Stimulated activated CD4-positive, alpha-beta T cell treated with anti-CD3 and anti-CD28 coated beads, Interleukin-15, amount 100 ng/mL, for 1 hour (primary cell): ENCODE measurements at places on chromosomes 12 and 14.

- no peak for DNase-seq
Measured at GRCh38 chr14:66999978-67000377, 189.3 kb upstream of the GARIN2 start.

GRCh38 chr12:96400631-96401075, 414 bp upstream of the CDK17 start:
- no peak for DNase-seq

DNA sequence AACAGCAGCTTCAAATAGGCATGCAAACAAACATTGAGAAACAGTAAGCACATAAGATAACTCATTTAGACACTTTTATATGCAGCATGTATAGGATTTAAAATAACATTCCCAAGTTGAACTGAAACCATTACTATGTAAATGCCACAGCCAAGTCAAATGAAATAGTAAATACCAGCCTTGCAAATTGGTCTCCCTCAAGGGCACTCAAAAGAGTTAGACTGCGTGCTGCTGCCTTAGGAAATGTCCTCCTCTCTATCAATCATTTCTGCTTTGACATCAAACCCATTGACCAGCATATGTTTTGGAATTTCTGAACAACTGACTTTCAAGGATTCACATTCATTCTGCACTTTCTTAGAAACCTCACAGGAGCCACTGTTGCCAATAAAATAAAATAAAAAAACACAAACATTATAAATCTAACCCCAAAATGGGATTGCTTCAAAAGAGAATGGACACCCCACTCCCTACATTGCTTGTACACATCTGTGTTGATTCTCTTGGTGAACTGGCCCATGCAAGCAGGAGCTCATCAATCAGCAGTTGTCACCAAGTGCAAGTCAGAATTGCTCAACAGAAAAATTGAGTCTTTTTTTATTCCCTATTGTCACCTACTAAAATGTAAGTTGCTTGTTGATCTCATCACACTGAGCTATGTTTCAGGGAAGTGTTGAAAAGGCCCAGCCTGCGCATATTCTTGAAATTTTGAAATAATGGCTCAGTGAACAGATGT, 256.2 kb downstream of the DAD1 start:
- DNase-seq = no peak

DNA sequence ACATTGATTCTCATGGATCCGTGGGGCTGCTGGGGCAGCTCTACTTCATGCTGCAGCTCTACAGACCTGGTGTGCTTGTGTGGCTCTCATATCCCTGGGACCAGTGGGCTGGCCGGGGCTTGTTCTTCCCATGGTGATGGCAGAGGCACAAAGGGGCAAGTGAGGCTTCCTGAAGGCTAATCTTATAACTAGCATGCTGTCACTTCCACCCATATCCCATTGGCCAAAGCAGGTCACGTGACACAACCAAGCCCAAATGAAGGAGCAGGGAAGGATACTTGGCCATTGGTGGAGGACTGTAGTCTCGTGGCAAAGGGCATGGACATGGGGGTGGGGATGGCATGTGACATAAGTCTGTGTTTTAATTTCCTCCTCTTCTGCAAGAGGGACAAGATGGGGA, 9.9 kb downstream of the PLBD2 start:
- DNase-seq = no peak

GRCh38 chr14:50928002-50928635, 16.2 kb downstream of the PYGL start:
- no peak for DNase-seq

DNA sequence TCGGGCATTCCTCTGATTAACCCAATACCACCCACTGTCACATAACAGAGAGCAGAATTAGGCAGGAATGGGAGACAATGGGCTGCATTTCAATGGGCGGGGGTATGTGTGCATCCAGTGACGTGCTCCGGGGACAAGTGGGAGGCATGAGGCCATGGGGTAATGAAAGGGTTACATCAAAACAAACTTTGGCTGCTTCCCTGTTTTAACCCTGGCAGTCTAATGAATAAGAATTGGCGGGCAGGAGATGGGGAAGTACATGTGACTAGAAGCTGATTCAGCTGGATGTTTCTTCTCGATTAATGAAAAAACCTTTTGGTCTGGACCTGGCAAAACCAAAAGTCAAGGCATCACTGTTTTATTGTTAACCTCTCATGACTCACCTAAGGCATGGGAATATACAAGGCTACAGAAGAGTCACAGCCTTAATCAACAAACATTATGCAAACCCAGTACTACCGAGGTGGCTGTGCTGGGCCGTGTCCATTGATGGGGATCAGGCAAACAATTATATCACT, 44.2 kb downstream of the SOCS2 start:
- DNase-seq = no peak

DNA sequence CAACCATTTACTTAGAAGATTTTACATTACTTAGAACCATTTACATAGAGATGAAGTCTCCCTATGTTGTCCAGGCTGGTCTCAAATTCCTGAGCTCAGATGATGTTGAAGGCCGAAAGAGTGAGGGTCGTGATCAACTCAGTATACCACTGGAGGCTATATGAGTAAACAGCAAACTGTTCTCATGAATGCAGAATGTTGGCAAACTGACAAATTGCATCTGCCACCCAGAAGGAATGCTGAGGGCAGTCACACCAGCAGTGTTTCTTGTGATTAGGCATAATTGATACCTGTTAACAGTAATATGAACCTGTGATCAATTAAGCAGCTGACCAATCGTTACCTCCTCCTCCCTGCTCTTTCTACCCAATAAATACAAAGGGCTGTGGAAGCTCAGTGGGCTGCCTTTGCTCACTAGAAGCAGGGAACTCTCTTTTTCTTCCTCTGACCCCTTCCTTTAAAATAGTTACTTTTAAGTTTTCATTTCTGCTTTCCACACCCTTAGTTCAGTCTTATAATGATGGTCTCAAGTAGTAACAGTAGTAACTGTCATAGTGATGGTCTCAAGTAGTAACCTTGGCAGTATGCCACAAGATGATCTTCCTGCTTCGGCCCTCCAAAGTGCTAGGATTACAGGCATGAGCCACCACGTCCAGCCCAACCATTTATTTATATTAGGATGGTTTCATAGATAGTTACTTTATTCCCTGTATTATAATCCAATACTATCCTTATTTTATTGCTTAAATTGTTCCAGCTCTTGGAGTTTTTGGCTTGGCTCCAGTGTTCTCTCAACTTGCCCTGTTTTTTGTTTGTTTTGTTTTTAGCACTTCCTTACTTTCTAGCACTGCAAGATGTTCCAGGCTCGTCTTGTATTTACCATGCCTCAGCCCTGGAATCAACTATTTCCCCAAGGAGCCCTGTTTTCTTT, 25.8 kb downstream of the LIMA1 start:
- DNase-seq = no peak

- no peak for DNase-seq
Measured at GRCh38 chr14:90522571-90523191, 125.9 kb downstream of the CALM1 start.

GRCh38 chr12:21828136-21828775, 53.8 kb upstream of the KCNJ8 start:
- no peak for DNase-seq

GRCh38 chr12:6215932-6216494, 15.8 kb downstream of the CD9 start:
- DNase-seq = no peak

DNA sequence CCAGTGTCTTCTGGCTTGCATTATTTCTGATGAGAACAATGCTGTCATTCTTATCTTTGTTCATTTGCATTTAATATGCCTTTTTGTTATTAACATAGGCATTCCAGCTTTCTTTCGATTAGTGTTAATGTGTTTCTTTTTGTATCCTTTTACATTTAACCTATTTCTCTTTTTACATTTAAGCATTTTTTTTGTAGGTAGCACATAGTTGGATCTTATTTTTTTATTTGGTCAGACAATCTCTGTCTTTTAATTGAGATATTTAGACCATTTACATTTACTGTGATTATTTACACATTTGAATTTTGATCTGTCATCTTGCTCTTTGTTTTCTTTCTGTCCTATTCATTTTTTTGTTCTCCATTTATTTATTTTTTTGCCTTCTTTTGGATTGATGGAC, 14.5 kb upstream of the KIF26A start:
- DNase-seq = no peak

DNA sequence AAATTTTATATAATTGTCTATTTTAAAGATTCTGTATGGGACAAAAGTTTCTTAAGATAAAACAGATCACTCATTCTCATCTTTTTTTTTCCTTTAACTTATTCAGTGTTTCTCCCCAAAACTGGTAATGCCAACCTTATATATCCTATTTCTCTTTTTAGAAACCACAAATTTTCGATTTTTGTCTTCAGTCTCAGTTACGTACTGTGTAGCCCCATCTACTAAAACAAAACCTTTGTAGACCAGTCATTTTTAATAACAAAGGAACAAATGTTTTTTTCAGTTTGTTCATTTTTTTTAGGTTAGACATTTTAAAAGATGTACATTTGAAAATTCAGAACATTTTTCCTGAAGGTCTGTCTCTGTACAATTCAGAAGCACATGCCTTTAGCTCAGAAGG, 18.2 kb downstream of the PNMA1 start:
- DNase-seq = no peak

DNA sequence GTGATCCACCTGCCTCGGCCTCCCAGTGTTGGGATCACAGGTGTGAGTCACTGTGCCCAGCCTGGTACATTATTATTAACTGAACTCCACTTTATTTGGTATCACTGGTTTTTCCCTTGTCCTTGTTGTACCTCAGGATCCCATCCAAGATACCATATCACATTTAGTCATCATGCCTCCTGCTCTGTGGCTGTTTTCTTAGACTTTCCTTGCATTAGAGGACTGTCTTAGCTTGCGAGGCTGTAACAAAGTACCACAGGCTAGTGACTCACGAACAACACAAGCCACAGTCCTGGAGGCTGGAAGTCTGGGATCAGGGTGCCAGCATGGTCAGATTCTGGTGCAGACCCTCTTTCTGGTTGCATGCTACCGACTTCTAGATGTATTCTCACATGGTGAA, 12.2 kb downstream of the KLC1 start:
- no peak for DNase-seq

DNA sequence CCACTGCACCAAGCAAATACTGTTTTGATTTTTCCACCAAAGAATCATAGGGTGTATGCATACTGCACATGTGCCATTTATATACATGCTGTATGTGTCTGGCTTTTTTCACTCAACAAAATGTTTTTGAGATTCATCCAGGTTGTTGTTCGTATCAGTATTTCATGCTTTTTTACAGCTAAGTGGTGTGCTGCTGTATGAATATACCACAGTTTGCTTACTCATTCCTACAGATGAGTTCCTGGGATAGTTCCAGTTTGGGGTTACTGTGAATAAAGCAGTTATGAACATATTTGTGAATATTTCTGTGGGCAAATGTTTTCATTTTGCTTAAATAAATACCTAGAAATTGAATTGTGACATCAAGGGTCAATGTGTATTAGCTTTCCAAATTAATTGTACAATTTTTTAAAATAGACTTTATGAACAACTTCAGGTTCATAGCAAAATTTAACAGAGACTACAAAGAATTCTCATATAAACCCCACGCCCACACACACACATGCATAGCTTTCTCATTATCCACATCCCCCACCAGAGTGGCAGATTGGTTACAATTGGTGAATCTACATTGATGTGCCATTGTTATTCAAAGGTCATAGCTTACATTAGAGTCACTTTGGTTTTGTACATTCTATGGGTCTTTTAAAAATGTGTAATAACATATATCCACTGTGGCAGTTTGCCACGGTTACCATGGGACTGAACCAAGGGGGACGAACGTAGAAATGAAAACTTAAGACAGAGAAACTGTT, 6.9 kb upstream of the KRT6A start:
- DNase-seq = no peak

- DNase-seq = no peak
Measured at GRCh38 chr14:106665814-106666213, 1139.4 kb downstream of the TMEM121 start.

DNA sequence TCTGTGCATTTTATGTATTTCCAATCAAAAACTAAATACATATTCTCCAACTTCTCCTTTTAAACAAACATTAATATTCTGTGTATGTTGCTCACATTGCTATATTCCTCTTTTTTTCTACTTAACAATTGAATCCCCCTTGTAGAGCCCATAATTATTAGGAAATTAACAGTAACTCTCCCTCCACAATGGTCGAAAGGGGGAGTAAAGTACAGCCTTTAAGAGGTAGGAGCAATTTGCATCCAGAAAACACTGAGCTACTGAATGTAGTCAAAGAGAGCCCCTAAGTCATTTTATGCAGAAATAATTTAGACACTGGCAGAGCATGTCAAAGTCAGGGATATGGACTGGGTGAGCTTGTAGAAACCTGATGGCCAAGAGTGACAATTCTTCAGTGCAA, 57.2 kb upstream of the SCN8A start:
- DNase-seq = no peak

- DNase-seq = no peak
Measured at GRCh38 chr12:122725452-122726079, 5.1 kb downstream of the HCAR1 start.

GRCh38 chr12:8584004-8584403, 28.7 kb downstream of the AICDA start:
- no peak for DNase-seq

GRCh38 chr14:88507208-88507607, 47.6 kb downstream of the PTPN21 start:
- DNase-seq = no peak

DNA sequence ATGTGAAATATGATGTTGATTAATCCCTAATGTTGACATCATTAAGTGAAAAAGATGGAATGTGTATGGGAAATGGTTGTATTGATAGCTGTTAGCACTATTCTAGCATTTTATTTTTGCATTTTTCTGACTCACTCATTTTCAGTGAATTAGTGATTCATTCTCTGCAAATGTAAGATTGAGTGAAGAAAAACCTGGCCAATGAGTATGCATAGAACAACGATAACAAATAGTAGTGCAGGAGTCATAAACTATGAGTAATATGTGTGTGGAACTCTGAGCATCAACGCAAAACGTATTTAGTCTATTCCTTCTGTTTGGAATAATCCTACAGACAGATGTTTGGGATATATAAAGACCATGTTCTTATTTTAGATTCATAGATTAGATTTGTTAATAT, 76.3 kb upstream of the RTL1 start:
- DNase-seq = no peak

- DNase-seq = no peak
Measured at GRCh38 chr14:100069161-100069800, 4.1 kb downstream of the EVL start.

DNA sequence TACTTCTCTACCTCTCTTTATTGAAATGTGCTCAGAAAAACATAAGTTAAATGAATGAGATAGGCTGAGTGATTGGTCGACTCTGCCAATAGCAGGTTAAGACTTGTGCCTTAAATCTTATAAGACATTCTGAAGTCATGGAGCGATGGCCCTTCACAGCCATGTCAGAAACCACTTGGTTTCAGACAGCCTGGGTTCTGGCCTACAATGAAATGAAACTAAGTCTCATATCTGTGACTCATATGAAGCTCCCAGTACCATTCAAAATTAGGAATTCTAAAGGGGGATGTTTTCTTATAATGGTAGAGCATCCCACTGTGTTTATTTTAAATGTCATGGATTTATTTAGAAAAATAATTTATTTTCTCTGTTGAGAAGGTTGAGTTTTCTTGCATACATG, 42.6 kb downstream of the PLXNC1 start:
- DNase-seq = no peak

- no peak for DNase-seq
Measured at GRCh38 chr12:100795800-100796179, 1.2 kb downstream of the ANO4 start.
